ENCODE measurements at places on chromosomes 6 and 20. TPM values are rescaled to one million over a fixed set of nuclear protein-coding genes. Genes with fewer than 3 reads are reported as not detected.

TRERF1 gene
- total RNA-seq, result 43.0 TPM

ADRM1 gene
- total RNA-seq, result 114 TPM

MCCD1 gene
- not detected for total RNA-seq

RNF146 gene
- 26.6 TPM for total RNA-seq

BTNL2 gene
- total RNA-seq, result not detected

NNAT gene
- 0.19 TPM for total RNA-seq

GRCh38 chr6:40315060-40315459 is 272.1 kb downstream of the LRFN2 start:
- DNase-seq, result no peak

GRCh38 chr6:94894300-94894699 is 683.0 kb upstream of the MANEA start:
- DNase-seq, result no peak

DNA sequence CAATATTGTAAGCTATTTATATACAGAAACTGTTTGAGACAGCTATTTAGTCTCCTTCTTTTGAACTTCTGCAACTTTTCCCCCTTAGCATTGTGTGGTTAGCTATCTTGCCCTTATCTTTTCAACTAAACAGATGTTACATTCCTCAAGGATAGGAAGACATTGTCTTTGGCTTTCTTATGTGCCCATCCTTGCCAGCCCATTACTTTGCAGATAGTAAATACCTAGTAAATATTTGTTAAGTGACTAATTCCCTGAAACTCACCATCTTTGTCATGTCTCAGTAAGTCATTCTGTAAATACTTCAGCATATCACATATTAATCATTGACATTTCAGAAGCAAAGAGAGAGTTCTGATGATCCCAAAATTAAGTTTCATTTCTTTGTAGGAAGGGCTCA is 69.1 kb upstream of the FLRT3 start:
- no peak for DNase-seq

All from activated T-cell treated with anti-CD3 and anti-CD28 coated beads, Interleukin-2, amount 50 U/mL, for 72 hours (primary cell).